ENCODE measurements at places on chromosomes 4 and X.

- H3K4me1 ChIP-seq = no peaks in the 10 kb centered on the region
- no peak overlapping the region for H3K27ac ChIP-seq
- H3K27me3 ChIP-seq = no peaks in the 10 kb centered on the region
- DNase-seq = no peak
- no peak overlapping the region for H3K4me3 ChIP-seq
Measured at GRCh38 chrX:20412871-20413486, 146.3 kb upstream of the RPS6KA3 start.

GRCh38 chrX:72604112-72604511 lies 31.5 kb upstream of the HDAC8 start:
- no peak overlapping the region for H3K4me3 ChIP-seq
- H3K36me3 ChIP-seq = peaks cover 3% of the 10 kb centered on the region
- H3K4me1 ChIP-seq = no peaks in the 10 kb centered on the region

GRCh38 chrX:6660567-6661264 lies 125.8 kb upstream of the VCX3A start:
- DNase-seq = no peak
- H3K27ac ChIP-seq = peak overlapping the region; percentile 87
- H3K4me1 ChIP-seq = no peaks in the 10 kb centered on the region

GRCh38 chr4:12747154-12747553 lies 737.0 kb downstream of the RAB28 start:
- H3K4me1 ChIP-seq = peaks cover 4% of the 10 kb centered on the region
- no peaks in the 10 kb centered on the region for H3K36me3 ChIP-seq
- H3K4me3 ChIP-seq = no peak overlapping the region

DNA sequence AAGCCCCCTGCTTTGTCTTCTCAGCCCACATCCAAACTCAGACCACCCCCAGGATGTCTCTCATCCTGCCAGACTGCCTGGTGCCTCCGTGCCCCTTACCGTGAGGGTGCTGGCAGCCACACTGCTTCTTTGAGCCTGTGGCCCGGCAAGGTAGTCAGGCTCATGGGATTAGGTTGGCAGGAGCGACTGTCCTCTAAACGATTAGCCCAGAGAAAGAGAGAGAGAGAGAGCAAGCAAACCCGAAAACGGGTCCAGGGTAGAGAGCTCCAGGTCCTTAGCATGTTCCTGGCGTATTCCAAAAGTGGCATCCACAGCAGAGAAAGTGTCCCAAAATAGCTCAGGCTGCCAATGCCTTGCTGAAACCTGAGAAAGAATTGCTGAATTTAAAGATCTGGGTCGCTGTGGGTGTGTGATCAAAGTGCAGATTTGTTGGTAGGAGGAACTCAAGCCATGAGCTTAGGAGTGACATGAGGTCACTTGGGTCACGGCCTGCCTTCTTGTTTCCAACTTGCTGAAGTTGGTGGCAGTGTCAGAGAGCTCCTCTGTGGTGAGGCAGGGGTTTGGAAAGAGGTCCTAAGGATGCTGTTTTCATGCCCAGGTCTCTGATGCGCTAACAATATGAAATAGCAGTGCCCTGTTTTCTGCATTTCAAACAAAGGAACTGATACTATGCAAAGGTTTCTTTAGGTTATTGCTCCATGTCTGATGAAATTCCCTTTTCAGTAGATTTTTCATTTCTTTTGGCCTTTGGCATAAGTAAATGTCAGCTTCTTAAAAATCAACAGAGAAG lies 81.6 kb downstream of the RTL9 start:
- H3K36me3 ChIP-seq = no peaks in the 10 kb centered on the region
- peaks cover 21% of the 10 kb centered on the region for H3K4me1 ChIP-seq
- H3K4me3 ChIP-seq = no peak overlapping the region
- H3K27me3 ChIP-seq = peaks cover 27% of the 10 kb centered on the region

DNA sequence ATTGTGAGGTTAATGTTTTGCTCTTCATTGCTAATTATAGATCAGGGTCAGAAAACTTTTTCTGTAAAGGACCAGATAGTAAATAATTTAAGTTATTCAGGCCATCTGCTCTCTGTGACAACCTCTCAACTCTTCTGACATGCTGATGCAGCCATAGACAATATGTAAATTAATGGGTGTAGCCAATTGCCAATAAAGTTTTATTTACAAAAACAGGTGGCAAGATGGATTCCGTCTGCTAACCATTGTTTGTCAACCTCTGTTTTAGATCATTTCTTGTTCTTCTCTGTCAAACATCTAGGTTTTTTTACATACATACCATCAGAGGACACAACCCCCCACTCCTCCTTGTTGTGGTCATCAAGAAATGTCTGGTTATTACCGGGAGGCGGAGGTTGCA lies 33.7 kb downstream of the ASB9 start:
- no peaks in the 10 kb centered on the region for H3K36me3 ChIP-seq
- H3K4me1 ChIP-seq = no peaks in the 10 kb centered on the region
- H3K4me3 ChIP-seq = no peak overlapping the region
- no peaks in the 10 kb centered on the region for H3K27me3 ChIP-seq
- DNase-seq = no peak

DNA sequence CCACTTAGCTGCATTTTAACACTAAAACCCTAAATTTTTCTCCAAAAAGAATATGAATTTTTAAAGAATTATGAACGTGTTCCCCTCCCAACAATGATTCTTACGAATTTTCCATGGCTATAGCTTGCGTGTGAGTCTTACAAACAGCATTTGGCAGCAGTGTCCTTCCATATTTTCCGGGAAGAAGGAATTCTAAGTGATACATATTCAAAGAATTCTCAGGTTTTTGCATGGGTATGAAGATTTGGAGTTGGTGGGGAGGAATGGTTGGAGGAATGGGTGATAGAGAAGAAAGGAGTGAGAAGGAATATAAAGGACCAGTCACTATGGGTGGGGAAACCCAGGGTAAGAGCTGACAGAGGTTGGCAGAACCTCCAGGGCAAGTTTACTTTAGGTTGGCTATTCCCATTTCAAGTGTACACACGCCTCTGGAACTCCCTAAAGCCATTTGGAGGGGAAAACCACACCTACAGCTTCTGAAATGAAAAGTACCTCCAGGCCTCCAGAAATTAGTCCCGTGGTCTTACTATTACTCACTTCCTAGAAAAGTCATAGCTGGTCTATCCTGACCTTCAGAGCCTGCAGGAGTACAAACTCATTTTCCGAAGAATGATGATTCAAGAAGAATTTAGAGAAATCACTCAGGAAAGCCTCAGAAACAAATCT lies 420.8 kb upstream of the DIPK2B start:
- DNase-seq = no peak
- H3K4me3 ChIP-seq = no peak overlapping the region
- H3K27ac ChIP-seq = no peak overlapping the region
- H3K4me1 ChIP-seq = peaks cover 12% of the 10 kb centered on the region
- H3K27me3 ChIP-seq = no peaks in the 10 kb centered on the region

- peak; percentile 58 for DNase-seq
- no peak overlapping the region for H3K27ac ChIP-seq
- no peaks in the 10 kb centered on the region for H3K36me3 ChIP-seq
- H3K4me1 ChIP-seq = peaks cover 10% of the 10 kb centered on the region
Measured at GRCh38 chr4:26459756-26460530, 30.3 kb downstream of the CCKAR start.

All from type B pancreatic cell (in vitro differentiated cells).